Renal cortex interstitium (tissue), 15 donors: ENCODE measurements at places on chromosomes 13 and 19. TPM values are rescaled to one million over a fixed set of nuclear protein-coding genes. Genes with fewer than 3 reads are reported as not detected.

TECR gene
- polyA plus RNA-seq = 151 TPM

CCDC169 gene
- 5.9 TPM for polyA plus RNA-seq

RASGRP4 gene
- 0.79 TPM for polyA plus RNA-seq

CACNA1A gene
- 1.9 TPM for polyA plus RNA-seq

ZSCAN1 gene
- 2.9 TPM for polyA plus RNA-seq

CYP2F1 gene
- 0.33 TPM for polyA plus RNA-seq

LNX2 gene
- polyA plus RNA-seq = 12.4 TPM

DNA sequence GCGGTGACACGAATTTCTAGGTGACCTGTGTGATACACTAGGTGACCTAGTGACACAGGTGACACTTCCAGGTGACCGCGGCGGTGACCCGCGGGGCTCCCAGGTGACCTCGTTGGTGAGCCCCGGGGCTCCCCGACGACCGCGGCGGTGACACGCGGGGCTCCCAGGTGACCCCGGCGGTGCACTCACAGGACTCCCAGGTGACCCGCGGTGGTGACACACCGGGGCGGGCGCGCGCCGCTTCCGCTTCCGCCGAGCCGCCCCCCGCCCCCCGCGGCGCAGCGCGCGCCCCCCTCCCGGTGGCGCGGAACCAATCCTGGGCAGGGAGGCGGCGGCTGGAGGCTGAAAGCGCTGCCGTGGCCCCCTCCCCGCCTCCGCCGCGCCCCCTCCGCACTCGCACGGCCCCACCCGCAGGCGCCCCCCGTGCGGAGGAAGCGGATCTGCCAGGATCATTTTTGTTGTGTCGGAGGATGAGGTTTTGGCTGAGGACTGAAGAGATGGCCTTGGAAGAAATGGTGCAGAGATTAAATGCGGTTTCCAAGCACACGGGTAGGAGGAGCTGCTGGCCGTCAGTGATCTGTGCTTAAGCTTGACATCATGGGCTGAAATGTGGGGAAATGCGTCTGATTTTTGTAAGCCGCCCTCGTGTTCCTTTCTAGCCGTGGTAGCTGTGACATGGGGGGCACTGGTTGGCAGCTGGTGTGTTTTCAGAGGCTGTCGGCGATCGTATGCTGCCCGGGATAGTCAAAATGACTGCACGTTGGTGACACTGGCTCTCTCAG is at the start of gene MCF2L:
Gene MCF2L, plus strand, starts transcription at position 305 of the 782 bp plus-strand sequence. Its CDS starts 166 bp downstream, at position 471.
- no peak for DNase-seq

GRCh38 chr13:80877209-80877943 is 536.5 kb upstream of the SPRY2 start:
- no peak for DNase-seq

- peak; percentile 60 for DNase-seq
Measured at GRCh38 chr13:30832845-30833332, 73.2 kb upstream of the MEDAG start.

GRCh38 chr13:32902029-32902780 is 114.0 kb upstream of the KL start:
- DNase-seq = no peak

DNA sequence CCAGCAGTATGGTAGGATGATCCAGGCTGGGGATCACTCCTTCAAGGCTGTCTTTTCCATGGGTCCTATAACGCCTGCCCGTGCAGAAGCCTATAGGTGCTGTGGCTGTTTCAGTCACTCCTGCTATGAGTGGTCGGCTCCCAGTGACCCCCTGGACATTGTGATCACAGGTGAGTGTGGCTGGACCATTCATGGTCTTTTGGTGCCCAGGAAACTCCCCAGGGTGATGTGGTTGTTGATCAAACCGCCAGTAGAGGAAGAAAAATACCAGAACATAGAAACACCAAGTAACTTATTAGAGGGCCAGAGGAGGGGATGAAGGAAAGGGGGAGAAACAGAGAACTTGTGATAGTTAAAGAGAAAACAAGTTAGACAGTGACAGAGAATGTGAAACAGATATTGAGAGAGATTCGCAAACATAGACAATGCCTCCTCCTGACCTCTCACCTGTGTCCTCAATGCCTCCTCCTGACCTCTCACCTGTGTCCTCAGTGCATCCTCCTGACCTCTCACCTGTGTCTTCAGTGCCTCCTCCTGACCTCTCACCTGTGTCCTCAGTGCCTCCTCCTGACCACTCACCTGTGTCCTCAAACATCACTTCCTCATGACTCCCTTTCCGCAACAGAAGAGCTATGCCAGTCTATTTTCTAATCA is 19.4 kb downstream of the LAIR2 start:
- no peak for DNase-seq

DNA sequence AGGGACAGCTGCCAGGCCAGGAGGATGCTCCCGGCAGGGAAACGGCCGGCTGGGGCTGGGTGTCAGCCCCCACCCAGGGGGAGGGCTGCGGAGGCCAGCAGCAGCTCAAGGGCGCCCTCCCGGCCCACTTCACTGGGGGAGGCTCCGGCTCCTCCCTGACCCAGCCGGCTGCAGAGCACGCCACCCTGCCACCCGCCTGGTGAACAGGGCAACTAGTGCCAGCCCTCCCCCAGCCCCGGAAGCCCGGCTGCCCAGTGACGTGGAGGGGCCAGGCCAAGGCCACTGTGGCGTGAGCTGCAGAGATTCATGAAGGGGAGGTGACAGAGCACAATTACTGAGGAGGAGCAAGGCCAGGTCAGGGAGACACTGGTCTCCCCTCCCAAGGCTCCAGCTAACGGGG is 14.7 kb downstream of the REXO1 start:
- DNase-seq = no peak

DNA sequence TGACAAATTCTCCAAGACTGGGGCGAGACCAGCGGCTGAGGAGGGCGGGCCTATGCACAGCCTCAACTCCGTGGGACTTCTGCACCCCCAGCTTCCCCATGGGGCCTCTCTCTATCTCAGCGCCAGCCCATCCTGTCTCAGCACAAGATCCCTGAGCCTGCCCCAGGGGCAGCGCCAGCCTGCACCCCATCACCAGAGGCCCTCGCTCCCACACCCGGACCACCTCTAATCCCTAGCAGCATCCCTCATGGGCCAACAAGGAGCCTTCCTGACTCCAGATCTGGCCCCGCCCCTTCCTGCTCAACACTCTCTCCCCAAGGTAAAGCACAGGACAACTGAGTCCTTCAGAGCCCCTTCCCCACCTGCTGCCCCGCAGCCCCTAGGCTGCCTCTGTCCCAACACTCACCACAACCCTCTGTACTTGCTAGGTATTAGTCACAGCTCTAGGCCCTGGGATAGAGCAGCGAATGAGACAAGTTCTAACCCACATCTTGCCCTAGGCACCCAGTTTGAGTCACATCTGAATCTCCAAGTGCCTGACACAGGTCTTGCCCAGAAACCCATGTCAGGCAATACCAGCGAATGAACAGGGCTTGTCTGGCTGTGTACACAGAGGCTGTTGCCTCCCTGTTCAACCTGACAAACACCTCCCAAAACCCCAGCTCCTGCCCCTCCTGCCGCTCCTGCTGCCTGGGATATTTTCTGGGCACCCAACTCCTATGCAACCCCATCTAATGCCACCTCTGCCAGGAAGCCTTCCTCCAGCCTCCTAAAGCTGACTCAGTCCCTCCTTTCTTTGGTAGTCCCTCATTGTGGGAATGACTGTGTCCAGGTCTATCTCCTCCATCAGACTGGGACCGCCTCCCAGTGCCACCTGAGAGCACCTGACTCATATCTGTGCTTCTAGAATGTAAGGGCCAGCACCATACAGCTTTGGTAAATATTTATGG is 18.6 kb downstream of the GRIK5 start:
- no peak for DNase-seq

DNA sequence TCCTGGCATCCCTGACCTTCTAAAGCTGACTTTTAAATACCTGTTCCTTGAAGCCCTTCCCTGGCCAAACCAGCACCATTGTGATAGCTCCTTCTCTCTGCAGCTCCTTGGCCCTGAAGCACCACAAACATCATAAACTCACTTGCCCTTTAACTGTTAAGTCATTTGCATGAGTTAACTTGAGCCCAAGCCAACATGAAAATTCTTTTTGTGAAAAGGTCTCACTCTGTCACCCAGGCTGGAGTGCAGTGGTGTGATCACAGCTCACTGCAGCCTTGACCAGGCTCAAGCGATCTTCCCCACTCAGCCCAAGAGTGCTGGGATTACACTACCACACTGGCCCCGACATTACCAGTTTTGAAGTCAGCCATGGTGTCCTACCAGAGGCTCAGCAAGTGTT is 87.8 kb downstream of the ZIC5 start:
- DNase-seq = no peak

DNA sequence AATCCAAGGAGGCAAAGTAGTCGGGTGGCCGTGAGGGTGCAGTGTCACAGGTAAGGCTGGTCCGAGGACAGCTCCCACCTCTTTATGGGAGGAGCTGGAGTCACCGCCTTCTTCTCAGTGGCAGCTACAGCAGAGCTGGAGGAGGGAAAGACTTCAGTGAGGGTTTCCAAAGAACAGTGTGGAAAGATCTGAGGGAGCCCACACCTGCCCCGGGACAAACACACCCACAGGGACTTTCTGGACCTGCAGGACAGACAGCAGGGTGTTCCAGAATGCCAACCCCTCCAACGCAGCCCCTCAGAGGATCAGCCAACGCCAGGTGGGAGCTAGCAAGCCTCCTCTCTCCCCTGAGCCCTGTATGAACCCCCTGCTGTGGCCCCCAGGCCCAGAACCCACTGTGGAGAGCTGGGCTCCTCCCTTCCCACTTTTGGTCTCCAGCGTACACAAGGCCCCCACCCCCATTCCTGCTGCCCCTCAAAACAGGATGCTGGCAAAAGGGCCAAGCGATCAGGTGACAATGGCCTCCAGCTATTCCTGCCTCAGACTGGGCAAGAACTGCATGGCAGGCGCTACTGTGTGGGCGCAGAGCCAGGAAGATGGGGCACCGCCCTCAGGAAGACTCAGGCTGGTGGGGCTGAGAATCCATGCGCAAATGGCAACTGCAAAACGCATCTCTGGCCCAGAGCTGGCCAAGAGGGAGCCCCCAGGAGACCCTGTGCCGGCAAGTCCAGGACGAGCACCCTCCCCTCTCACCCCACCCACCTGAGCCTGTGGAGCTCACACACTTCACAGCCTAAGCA is 3.5 kb upstream of the CD320 start:
- DNase-seq = no peak

GRCh38 chr19:33329736-33330135 is 27.4 kb upstream of the CEBPA start:
- no peak for DNase-seq

GRCh38 chr19:48858984-48859710 is 9.3 kb downstream of the PLEKHA4 start:
- DNase-seq = no peak

DNA sequence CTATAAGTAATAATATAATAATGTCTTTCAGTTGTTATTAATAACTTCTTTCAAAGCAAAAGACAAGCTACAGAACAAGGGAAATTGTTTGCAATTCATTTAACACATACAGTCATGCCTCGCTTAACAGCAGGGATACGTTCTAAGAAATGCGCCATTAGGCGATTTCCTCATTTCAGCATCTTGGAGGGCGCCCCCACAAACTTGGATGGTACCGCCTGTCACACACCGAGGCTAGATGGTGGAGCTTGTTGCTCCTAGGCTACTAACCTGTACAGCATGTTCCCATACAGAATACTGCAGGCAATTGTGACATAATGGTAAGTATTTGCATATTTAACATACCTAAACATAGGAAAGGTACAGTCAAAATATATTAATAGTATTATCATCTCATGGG is 8.2 kb upstream of the ANKRD10 start:
- DNase-seq = no peak

GRCh38 chr19:11663181-11663591 is 65.9 kb downstream of the ZNF627 start:
- no peak for DNase-seq

DNA sequence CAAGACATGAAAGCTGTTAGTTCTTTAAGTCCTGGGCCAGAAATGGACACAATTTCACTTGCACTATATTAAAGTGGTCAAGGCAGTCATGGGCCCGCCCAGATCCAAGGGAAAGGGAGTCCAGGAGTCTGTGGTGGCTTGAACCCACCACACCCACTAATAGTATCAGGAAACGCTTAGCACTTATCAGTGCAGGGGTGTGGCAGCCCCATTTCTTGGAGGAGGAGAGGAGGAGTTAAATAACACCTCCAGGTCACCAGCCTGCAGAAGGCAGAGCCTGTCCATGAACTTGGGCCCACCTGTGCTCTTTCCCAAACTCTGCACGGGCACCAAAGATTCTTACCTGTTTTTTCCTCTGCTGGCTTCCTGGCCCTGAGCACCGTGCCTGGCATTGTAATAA is 5.4 kb upstream of the NTN5 start:
- DNase-seq = no peak

DNA sequence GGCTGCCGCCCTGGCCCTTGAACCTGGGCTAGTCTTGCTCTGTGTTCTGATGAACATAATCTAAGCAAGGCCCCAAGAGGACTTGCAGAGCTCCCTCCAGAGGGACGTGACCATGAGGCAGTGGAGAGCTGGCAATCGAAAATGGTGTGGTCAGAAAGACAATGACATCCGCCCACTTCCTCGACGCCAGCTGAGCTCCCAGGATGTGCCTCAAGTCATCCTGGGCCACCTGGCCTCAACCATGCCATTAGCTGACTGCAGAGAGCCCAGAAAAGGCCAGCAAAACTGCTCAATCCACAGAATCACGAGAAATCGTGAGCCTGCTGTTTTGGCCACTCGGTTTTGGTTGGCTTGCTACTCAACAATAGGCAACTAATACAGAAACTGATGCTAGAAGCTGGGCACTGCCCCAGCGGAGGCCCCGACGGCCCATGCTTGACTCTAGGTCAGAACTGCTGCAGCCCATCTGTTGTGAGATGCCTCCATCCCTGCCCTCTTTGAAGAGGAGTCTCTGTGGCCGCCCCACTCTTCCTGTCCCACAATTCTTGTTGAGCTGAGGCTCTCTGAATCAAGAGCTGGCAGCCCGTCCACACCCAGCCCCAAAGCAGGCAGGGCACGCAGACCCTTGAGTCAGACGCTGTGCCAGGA is 53.3 kb downstream of the STK24 start:
- DNase-seq = no peak

DNA sequence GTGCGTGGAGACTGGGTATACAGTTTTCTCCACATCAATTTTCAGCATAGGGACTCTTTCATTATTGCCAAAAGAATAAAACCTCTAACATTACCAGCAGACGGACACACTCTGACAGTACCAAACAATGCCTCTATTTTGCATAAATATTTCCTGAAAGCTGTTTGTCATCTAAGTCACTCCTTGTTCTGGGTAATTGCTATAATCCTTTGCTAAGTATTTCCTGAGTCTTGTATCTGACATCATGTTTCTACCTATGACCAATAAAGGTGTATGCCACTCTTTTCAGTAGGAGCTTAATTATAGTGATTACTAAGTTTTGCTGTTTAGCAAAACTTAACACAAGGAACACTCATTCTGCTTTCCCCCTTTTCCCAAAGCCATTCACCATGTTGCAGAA is 886.5 kb downstream of the SLITRK6 start:
- no peak for DNase-seq

GRCh38 chr13:77457966-77458365 is 77.5 kb upstream of the SCEL start:
- no peak for DNase-seq

DNA sequence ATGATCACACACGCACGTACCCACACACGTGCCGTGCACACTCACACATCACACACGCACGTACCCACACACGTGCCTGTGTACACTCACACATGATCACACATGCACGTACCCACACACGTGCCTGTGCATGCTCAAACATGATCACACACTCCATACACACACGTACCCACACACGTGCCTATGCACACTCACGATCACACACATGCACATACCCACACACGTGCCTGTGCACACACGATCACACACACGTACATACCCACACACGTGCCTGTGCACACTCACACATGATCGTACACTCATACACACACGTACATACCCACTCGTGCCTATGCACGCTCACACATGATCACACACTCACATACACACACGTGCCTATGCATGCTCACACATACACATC is 86.8 kb downstream of the RAB20 start:
- no peak for DNase-seq

GRCh38 chr19:27833031-27833430 is 1379.9 kb downstream of the UQCRFS1 start:
- DNase-seq = no peak
